ENCODE measurements at places on chromosomes 6 and 20. TPM values are rescaled to one million over a fixed set of nuclear protein-coding genes. Genes with fewer than 3 reads are reported as not detected.

ZC3H12D gene
- polyA plus RNA-seq: 0.23 TPM

HLA-DOA gene
- polyA plus RNA-seq: 3.2 TPM

DNA sequence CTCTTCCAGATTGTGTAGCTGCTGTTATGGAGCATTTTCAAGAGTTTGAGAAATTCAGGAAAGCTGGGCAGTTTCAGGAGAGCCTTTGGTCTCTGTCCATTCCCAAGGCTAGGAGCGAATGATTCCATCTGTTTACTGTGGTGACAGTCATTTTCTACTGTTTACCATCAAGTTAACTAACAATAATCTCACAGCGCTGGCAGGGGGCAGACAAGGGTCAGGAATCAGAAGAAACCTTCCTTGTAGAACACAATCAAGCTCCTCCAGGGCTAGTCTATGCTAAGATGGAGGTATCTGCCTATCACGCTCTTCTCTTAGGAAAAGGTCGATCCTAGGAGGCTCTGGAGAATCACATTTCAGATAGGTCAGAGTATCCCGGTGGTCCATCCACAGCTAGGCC is 293.9 kb downstream of the KIF16B start:
- no peak overlapping the region for H3K4me3 ChIP-seq
- no peaks in the 10 kb centered on the region for H3K36me3 ChIP-seq
- H3K27ac ChIP-seq: no peak overlapping the region
- H3K4me1 ChIP-seq: peaks cover 14% of the 10 kb centered on the region
- DNase-seq: no peak

DNA sequence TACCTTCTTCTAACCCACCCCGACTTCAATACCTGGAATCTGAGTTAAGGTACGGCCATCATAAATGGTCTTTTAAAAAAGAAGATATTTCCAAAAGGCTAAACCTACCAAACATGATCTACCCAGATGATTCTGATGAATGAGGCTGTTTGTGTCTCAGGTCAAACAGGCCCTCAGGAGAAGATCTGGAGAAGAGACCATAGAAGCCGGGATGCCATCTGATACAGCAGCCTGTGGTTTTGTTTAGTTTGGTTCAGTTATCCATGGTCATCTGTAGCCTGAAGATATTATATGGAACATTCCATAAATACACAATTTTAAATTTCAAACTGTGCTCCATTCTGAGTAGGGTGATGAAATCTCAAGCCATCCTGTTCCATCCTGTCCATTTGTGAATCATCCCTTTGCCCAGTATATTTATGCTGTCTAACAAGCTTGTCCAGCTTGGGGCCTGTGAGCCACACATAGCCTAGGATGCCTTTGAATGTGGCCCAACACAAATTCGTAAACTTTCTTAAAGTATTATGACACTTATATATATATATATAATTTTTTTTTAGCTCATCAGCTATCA is 4.0 kb upstream of the CAP2 start:
- H3K4me3 ChIP-seq: no peak overlapping the region
- no peaks in the 10 kb centered on the region for H3K36me3 ChIP-seq
- no peaks in the 10 kb centered on the region for H3K27me3 ChIP-seq

DNA sequence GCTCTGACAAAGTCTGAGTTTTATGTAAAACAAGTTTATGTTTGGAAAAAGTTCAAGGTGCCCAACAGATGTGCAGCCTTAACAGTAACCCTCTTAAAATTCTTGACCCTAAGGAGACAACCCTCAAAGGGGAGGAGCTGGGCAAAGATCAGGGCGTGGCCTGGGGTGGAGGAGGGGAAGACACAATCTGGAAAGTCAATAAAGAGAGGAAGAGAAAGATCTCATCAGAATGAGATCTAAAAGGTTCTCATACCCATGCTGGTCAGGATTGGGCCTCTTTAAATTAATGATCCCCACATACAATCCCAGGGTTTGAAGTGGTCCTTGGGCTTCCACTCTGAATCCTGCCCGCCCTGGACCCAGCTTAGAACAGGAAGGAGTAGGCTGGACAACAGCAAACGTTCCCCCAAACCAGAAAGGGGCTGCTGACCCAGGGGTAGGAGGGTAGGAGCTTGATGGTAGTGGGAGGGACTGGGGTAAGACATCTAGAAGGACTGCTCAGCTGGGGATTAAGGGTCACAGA is 33.0 kb downstream of the FOXP4 start:
- DNase-seq: no peak
- no peaks in the 10 kb centered on the region for H3K27me3 ChIP-seq
- H3K36me3 ChIP-seq: peaks cover 2% of the 10 kb centered on the region

DNA sequence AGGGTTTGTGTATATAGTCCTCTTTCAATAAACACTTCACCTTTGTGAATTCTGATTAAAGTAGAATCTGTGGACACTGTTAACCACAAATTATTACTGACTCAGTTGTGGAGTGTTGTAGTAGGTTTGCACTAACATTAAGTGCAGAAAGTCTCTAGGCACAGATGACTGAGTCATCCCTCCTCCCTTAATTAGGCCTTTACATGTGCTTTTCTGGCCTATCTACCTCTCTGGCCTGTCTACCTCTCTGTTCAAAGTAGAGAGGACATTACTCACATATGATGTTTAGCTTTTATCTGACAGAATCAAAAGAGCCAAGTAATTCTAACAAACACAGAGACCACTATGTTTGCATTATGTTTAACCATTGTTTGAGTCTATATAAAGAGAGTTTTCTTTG is 783.0 kb downstream of the TENT5A start:
- DNase-seq: no peak
- H3K4me3 ChIP-seq: no peak overlapping the region
- no peaks in the 10 kb centered on the region for H3K4me1 ChIP-seq
- H3K27ac ChIP-seq: no peak overlapping the region
- no peaks in the 10 kb centered on the region for H3K27me3 ChIP-seq
- H3K36me3 ChIP-seq: no peaks in the 10 kb centered on the region

Measured in muscle of leg (tissue), 16 donors.